ENCODE measurements at places on chromosomes 16 and 17.

DNA sequence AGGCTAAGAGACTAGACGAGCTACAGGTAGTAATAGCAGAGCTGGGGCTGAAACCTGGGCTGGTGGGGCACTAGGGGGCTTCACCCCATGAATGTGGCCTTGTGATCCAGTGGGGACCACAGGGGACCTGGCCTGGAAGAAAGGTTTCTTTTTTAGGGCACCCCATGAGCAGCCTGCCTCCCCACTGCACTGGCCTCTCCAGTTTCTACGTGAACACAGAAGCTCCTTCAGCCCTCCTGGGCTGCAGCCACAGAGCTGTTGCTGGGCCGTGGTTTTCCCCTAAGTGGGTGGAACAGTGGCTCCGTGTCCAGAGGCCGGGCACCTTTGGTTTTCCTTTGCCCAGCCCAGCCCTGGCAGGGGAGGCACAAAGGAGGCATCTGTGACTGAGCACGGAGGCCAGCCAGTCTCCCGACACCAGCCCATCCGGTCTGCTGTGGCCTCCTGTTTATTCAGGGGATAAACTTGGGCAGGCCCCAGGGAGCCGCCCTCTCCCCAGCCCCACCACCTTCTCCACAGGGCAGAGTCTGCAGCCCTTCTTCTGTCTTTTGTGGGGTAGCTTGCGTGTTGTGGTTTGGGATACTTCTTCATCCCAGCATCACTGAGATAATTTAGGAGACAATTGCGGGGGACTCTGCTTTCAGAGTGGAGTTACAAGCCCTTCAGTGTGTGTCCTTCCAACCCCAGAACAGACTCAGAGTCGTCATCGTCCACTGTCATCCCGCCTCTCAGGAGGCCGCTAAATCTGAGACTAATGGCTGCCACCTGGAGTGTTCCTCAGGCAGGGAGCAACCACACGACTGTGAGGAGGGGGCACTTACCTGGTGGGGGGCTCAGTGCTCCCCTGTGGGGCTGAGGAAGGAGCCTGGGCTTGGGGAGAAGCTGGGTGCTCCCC, 85.3 kb downstream of the RAB11FIP4 start:
- no peaks in the 10 kb centered on the region for H3K27me3 ChIP-seq
- no peaks in the 10 kb centered on the region for H3K36me3 ChIP-seq
- H3K4me3 ChIP-seq, result no peak overlapping the region

- no peak overlapping the region for H3K27ac ChIP-seq
- no peaks in the 10 kb centered on the region for H3K27me3 ChIP-seq
- H3K4me1 ChIP-seq, result no peaks in the 10 kb centered on the region
- no peak overlapping the region for H3K4me3 ChIP-seq
These were observed 95.2 kb downstream of the MAF start for GRCh38 chr16:79505344-79505743.

DNA sequence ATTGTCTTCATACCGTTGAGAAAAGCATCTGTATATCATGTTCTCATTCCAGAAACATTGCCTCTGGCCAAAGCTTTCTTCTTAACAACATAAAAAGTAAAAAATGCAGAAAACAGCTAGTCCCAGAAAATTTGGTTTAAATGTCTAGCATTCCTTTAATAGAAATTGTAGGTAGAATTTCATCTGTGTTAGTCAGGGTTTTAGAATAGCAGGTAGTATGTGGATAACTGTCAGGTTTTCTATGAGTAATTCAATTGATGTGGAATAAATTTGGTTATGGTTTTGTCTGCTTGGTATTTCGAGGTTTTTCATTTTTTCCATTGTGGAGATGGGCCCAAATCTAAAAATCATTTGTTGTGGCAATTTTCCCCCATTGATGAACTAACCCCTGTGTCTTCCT, 616.7 kb downstream of the KCNJ2 start:
- no peak overlapping the region for H3K27ac ChIP-seq
- no peaks in the 10 kb centered on the region for H3K36me3 ChIP-seq
- H3K4me3 ChIP-seq, result no peak overlapping the region
- no peaks in the 10 kb centered on the region for H3K27me3 ChIP-seq
- no peaks in the 10 kb centered on the region for H3K4me1 ChIP-seq

DNA sequence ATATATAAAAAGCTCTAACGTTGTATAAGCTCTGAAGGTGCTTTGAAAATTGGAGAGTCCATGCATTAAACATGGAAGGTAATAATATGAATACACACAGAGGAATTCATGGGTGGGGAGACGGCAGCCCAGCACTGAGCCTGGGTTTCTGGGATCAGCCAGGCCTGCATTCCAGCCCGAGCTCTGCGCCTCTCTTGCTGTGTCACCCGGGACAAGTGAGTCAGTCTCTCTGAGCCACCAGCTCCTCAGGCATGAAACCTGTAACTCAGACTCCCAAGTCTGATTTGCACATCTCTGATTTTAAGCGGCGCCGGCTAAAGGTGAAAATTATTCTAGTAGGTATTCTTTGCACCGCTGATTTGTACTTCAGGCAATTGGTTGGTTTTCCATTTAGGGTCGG, 238.8 kb downstream of the MRTFB start:
- DNase-seq, result no peak
- H3K4me1 ChIP-seq, result peaks cover 10% of the 10 kb centered on the region
- peak overlapping the region; percentile 65 for H3K27ac ChIP-seq
- H3K4me3 ChIP-seq, result no peak overlapping the region
- no peaks in the 10 kb centered on the region for H3K36me3 ChIP-seq
- no peaks in the 10 kb centered on the region for H3K27me3 ChIP-seq

DNA sequence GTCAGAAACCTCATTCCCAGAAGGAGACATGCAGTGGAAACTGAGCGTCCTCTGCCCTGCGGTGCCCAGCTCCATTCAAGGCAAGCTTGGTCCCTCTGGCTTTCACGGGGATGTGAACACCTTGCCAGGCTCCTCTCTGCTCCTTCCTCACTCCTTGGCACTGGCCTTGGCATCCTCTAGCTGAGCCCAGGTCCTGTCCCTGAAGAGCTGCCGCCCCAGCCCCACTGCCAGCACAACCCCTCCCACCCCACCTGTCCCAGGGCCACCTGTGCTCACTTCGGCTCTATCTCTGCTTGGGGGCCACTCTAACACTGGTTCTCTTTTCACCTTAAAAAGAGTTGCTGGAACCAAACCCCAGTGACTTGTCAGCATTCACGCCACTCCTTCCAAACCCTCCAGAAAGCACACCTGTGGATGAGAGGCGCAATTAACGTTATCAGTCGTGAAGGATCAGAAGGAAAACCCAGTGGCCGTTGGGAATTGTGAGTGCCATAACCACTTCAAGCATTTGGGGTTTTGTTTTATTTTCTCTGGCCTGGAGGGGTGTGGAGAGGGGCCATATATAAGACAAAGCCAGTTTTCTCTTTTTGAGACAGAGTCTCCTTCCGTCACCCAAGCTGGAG, 103.7 kb downstream of the AXIN2 start:
- DNase-seq, result no peak
- H3K36me3 ChIP-seq, result no peaks in the 10 kb centered on the region
- peaks cover 26% of the 10 kb centered on the region for H3K4me1 ChIP-seq
- H3K4me3 ChIP-seq, result no peak overlapping the region
- H3K27ac ChIP-seq, result no peak overlapping the region

GRCh38 chr16:68284847-68285246, 20.5 kb downstream of the SLC7A6 start:
- no peak overlapping the region for H3K27ac ChIP-seq
- no peak for DNase-seq
- H3K4me1 ChIP-seq, result no peaks in the 10 kb centered on the region

DNA sequence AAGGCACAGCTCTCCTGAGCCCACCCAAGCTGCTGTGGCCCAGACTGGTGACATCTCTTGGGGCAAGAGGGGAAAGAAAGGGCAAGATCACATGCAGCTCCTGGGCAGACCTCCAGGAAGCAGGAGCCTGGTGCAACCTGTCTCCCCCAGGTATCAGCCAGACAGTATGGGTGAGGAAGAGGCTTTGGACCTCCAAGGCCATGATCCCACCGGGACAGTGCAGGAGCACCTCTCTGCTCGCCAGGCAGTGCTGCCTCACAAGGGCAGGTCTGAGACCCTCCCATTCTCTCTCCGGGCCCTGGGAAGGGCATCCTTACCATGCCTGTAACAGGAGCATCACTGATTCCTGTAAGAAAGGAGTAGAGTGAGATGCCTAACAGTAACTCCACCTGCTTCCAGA, 25.6 kb upstream of the COG7 start:
- no peaks in the 10 kb centered on the region for H3K27me3 ChIP-seq
- H3K27ac ChIP-seq, result no peak overlapping the region
- no peaks in the 10 kb centered on the region for H3K4me1 ChIP-seq
- H3K36me3 ChIP-seq, result no peaks in the 10 kb centered on the region

DNA sequence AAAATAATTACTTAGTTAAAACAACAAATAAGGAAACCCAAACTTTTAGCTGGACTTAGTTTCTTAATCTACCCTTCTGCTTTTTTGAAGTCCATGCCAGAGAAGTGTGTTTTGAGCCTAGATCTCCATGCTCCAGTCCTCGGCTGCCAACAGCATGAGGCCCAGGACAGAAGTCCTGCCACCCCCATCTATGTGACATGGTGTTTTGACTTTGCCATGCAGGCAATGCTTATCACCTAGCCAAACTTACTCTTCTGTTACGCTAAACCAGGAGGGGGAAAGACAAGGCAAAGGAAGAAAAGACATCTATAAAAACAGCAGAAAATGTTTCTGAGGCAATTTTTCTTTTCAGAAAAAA, 119.5 kb downstream of the PARN start:
- H3K36me3 ChIP-seq, result no peaks in the 10 kb centered on the region
- H3K4me1 ChIP-seq, result peaks cover 4% of the 10 kb centered on the region
- H3K4me3 ChIP-seq, result no peak overlapping the region
- H3K27me3 ChIP-seq, result no peaks in the 10 kb centered on the region

- no peak for DNase-seq
- H3K27me3 ChIP-seq, result no peaks in the 10 kb centered on the region
- H3K27ac ChIP-seq, result no peak overlapping the region
- no peaks in the 10 kb centered on the region for H3K36me3 ChIP-seq
These were observed 34.4 kb downstream of the CDRT15L2 start for GRCh38 chr17:20613905-20614304.

Data from hepatocyte (in vitro differentiated cells).